ENCODE measurements at places on chromosomes 6 and 20.
A peak's percentile ranks its signal among the peaks of the same experiment; 100 is the strongest.

- DNase-seq: peak; percentile 54
Observed at GRCh38 chr6:88165844-88166492, at the start of gene CNR1. TSS of gene CNR1 (minus strand) at chr6:88166347. CDS start at chr6:88145274, 21,073 bp downstream.

DNA sequence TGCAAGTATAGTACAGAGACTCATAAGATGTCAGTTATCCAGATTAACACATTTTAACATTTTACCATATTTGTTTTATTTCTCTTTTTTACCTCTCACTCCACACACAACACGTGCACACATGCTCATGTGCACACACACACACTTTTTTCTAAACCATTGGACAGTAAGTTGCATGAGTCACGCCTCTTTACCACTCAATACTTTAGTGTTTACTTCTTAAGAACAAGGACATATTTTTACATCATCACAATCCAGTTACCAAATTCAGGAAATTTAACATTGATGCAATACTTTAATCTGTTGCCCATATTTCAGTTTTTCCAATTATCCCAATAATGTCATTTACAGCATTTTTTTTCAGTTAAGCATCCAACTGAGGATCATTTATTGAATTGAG, 109.0 kb downstream of the RIN2 start:
- DNase-seq: no peak

GRCh38 chr20:61895016-61895415, 170.7 kb downstream of the TAF4 start:
- no peak for DNase-seq

GRCh38 chr6:10595731-10596664, 74.8 kb downstream of the GCNT2 start:
- DNase-seq: no peak

DNA sequence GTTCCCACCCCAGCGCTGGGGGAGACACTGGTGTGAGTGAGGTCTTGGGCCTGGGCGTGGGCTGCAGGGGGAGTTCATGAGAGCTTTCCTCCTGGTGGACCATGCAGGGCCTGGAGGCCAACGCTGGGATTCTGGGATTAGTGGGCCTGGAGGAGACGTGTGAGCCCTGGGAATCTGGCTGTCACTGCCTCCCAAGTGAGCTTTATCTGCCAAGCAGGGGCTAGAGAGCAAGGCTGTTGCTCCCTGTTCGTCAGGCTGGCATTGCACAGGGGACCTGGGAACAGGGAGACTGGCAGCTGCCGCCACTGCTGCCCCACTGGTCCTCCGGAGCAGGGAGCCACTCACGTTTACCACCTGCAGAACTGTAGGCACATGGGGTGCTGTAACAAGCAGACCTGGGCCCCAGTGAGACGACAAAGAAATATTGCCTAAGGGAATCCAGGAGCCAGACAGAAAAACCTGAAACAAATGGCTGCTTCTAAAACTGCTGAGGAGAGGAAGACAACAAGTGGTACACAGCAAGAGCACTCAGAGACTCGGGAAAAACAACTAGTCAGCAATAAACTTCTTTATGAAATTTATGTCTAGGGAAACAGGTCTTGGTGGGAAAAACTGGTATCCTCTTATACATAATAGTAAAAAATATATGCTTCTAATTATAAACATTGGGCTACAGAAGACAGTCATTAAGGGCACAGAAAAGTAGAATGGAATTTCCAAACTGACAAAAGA, 45.2 kb downstream of the PPP1R3G start:
- no peak for DNase-seq

DNA sequence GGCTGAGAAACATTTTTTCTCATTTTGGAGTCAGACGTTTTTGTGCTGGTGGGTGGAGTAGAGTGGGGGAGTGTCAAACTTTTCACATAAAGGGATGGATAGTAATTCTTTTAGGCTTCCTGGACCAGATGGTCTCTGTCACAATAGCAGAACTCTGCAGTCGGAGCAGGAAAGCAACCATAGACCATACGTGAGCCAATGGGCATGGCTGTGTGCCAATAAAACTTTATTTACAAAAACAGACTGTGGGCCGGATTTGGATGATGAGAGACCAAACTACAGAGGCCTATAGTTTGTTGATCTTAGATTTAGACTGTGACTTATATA, 70.8 kb upstream of the SLC22A23 start:
- DNase-seq: peak; percentile 19

DNA sequence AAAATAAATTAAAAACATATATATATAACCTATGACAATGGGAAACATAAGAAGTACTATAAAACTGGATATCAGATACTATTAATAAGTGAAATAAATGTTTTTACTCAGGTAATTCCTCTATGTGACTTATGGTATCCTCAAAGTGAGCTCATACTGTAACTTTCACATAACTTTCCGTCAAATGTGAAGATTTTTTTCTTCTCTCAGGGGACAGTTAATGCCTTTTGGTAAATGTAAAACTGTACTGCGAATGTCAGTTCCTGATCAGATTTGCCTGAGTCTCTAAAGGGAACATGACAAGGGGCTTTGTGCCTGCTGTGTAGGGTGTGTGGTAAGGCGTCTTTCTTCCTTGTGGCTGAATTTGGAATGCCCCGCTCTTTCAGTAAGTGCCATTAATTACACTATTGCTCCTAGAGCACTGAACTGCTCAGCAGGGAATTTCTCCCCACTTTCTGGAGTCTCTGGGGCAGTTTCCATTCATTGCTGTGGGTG, 271.8 kb downstream of the PRL start:
- DNase-seq: no peak

DNA sequence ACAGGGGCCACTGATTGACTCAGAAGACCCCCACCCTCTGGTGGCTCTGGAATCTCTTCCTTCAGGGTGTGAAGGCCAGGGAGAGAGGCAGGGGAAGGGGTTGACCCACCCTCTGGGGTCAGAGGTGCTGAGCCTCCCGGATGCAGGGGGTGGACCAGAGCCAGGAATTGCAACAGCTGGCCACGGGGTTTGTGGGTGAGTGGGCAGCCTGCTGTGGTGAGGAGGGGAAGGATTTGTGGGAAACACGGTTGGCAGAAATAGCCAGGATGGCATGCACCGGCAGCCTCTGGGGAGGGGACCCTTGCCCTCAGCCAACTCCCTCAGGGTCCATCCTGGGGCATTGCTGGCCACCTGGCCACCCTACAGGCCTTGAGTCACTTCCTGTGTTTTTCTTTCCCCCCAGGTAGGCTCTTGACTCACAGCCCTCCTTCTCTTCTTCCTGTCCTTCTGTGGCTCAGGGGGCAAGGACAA, 92.8 kb downstream of the MRPL14 start:
- no peak for DNase-seq

DNA sequence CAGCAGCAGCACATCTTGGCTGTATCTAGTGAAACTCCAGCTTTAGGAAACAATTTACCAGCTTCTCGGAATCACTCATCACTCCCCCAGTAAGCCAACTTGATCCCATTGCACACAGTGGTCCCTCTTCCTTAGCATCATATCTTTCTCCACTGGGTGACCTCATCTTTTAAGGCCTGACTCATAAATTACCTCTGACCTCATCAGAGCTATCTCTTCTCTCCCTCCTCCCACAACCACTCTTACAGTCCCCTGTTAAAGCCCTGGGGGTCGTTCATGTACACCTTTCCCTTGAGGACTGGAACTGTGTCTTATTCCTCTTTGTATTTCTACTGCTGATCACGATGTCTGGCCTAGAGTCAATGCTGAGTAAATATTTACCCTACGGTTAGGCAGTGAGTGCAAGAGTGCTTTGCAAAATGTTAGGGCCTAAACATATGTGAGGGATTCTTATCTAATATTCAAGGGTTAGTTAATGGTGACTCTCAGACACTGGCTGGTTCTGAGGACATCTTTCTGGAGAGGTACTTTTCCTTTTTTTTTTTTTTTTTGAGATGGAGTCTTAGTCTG, 187.2 kb downstream of the LRFN2 start:
- no peak for DNase-seq

GRCh38 chr6:29547573-29547972, 12.0 kb downstream of the UBD start:
- DNase-seq: no peak

- DNase-seq: no peak
Observed at GRCh38 chr6:16205377-16206144, 32.8 kb upstream of the GMPR start.

DNA sequence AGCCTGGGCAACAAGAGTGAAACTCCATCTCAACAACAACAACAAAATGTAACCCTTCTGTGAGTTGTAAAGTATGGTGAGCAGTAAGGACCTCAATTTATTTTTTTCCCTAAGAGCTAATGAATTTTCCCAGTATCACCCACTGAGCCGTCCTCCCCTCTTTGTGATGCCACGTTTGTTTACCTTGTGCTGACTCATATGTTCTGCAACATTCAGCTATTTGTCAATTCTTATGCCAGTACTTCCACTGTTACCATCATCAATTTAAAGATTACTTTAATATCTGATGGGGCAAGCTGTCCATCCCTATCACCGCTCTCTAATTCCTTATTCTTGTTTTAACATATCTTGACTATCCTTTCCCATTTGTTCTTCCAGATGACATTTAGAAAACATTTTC, 37.5 kb downstream of the MAK start:
- no peak for DNase-seq

- no peak for DNase-seq
Observed at GRCh38 chr20:24134284-24134683, 145.7 kb upstream of the GGTLC1 start.

DNA sequence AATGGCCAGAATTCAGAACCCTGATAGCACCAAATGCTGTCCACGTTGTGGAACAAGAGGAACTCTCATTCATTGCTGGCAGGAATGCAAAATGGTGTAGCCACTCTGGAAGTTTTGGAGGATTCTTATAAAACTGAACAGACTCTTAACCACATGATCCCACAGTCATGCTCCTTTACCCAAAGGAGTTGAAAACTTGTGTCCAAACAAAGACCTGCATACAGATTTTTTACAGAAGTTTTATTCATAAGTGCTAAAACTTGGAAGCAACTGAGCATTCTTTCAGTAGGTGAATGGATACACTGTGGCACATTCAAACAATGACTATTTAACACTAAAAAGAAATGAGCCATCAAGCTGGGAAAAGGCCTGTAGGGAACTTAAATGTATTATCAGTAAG, 32.5 kb downstream of the PREP start:
- no peak for DNase-seq

- no peak for DNase-seq
Observed at GRCh38 chr20:9611921-9612320, 97.5 kb downstream of the LAMP5 start.

- DNase-seq: no peak
Observed at GRCh38 chr6:91796603-91797002, 1209.7 kb upstream of the MAP3K7 start.

GRCh38 chr6:48111143-48111506, at the start of gene PTCHD4:
TSS of gene PTCHD4 (minus strand) at chr6:48111197. CDS start at chr6:48068957, 42,240 bp downstream.
- no peak for DNase-seq

GRCh38 chr6:99521633-99522151, 6.5 kb upstream of the USP45 start:
- DNase-seq: no peak

DNA sequence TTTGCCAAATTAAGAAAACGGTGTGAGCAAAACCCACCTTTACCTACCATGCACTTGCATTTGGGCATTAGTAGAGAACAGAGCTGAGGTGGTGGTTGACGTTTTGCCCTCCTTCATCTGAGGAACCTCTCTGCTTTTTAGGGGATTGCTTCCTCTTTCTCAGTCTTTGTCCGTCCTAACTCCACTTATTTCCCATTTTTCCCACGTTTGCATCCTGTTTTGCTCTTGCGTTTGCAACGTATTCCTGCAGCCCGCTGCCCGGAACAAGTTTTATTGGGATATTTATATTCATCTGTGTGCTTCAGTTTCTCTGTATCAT, 374 bp upstream of the SERINC1 start:
- DNase-seq: no peak

- no peak for DNase-seq
Observed at GRCh38 chr6:128150376-128150775, 249.5 kb upstream of the THEMIS start.

DNA sequence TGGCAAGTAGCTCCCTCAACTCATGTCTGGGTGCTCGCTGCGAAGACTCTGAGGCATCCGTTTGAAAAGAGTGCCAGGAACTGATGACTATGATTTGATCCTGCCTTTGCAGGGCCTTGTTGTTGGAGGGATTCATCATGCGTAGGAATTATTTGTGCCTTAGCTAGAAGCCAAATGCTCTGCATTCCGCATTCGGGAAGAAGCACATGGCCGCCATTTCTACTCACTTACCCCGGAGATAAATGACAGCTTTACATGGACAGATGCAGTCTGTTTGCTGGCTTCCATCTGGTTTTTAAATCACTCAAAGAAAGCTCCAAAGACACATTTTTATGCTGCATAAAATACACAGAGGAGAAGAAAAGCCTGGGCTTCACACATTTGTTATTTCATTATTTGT, 363.3 kb upstream of the CDH4 start:
- no peak for DNase-seq

DNA sequence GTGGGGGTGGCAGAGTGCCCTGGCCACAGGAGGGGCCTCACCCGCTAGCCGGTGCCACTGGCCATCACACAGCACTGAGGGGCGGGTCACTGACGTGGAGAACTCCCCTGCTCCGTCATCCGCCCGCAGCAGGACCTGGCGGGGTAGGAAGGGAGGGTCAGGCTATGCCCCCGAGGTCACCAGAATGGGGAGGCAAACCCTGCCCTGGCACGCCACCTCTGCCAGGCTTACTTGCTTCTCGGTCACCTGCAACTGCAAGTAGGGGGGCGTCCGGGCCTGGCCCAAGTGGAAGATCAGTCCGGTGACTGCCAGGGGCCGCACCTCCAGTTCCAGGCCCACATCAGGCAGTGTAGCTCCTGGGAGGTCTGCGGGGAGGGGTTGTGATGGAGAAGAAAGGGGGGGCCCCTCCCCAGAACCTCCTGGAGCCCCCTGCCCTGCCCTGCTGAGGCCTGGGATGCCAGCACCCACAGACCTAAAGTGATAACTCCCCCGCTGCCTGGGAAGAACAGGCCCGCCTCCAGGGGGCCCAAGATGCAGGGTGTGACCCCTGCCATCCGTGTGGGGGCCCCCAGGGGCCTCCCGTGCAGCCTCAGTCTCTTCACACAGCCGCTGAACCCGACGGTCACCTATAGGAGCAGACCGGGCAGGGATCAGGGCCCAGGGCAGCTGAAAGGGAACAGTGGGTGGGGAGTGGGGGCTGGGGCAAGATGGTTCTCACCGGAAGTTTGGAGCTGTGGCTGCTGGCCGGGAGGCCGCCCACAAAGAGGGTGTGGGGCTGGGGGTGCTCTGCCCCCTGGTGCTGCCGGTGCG, 7.4 kb downstream of the ADRM1 start:
- DNase-seq: no peak

GRCh38 chr6:144931172-144932035, 646.3 kb downstream of the UTRN start:
- no peak for DNase-seq

Measured in mesothelial cell of epicardium (in vitro differentiated cells).